ENCODE measurements at places on chromosomes 4 and X.

GRCh38 chrX:2552621-2553201 is 51.9 kb upstream of the DHRSX start:
- no peak for DNase-seq

GRCh38 chrX:27445438-27445837 is 17.7 kb downstream of the PPP4R3C start:
- DNase-seq, result no peak

DNA sequence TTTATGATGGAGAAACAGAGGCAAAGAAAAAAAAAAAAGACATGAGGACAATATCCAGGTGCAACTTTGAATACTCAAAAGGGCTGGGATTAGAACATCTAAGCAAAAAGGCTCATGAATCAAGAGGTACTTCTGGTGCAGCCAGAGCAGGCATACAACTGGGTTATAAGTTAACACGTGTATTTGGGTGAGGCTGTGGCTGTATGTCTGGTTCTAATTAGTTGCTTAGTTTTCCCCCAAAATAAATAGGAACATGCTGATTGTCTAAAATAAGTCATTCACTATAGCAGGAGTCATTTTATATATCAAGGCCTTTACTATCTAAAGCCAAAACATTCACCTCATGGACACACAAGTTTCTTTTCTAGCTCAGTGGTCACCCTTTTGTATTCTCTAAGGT is 20.2 kb downstream of the NHS start:
- no peak for DNase-seq

DNA sequence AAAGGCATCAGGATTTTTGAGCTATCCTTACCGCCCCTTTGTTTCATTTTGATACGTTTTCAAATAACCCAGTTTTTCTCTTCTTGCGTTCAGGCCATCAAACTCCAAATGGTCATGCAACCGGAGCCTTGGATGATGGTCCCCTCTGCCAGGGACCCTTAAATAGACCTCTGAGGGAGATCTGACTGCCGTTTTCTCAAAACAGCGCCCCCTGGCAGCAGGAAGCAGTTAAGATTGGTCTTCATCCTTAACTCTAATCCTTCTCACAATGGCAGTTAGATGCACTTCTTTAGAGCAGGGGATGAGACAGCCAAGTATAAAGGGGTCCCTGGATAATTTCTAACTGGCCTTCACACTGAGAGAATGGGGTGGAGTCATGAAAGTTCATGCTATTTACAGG is 525.0 kb upstream of the SPANXN1 start:
- peak; percentile 1 for DNase-seq

- no peak for DNase-seq
Measured at GRCh38 chr4:18297684-18298083, 276.1 kb upstream of the LCORL start.

GRCh38 chr4:55524844-55525571 is 21.7 kb downstream of the CLOCK start:
- DNase-seq, result no peak

DNA sequence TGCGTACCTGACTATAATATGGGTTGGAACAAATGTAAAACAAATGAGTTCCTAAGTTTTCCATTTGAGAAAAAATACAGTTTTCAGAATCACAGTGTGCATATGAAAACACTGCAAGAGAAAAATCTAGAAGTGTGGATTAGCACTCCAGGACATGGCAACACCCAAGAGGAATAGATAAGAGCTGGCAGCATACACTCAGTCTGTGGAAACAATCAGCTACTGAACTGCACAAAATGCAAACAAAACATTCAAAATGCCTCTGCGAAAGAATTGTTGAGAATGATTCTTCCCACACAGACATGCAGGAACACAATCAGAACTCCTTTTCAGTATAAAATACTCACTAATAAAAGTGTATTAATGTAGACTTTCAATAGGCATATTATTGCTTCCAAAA is 39.9 kb downstream of the ATP8A1 start:
- DNase-seq, result no peak

DNA sequence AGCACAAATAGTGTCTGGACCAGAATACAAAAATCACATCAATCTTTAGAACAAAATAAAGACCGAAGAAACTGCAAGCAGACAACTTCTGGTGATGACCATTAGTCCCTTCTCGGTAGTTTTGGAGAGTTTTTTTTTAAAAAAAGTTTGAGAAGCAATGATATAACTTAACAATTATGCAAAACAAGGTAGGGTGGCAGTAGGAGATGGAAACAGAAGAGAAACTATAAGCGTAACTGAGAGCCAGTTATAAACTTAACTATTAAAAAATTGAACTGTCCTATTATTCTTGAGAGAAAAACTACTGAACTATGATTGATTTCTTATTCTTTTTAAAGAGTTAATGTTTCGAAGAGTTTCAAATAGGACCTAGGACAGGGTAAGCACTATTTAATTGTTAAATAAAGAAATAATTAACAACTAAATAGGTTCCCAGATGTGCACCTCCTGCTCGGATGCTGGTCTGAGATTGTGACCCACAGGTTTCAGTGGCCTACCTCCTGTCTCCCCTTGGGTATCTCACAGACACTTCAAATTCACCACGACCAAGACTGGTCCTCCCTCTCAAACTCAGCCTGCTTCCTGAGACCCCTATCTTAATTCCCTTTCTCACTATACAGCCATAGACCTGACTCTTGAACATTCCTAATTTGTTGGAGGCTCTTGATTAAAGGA is 81.3 kb downstream of the LEF1 start:
- no peak for DNase-seq

GRCh38 chrX:81195259-81195658 is 6.5 kb downstream of the HMGN5 start:
- DNase-seq, result no peak

DNA sequence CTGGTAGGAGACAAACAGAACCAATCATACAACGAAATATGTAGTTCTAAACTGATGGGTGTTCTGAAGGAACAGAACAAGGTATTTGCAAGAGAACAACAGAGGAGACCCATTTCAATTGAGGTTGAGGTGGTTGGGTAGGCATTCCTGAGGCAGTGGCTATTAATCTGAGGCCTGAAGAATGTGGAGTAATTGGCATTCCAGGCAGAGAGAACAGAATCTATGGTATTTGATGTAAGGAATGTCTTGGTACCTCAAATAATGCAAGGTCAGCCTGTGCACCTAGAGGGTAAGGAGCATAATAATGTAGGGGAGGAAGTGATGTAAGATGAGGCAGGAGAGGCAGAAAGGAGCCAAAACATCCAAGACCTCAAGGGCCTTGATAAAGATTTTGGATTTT is 109.5 kb upstream of the TEX13C start:
- no peak for DNase-seq

GRCh38 chr4:67049446-67049845 is 495.9 kb downstream of the CENPC start:
- no peak for DNase-seq

DNA sequence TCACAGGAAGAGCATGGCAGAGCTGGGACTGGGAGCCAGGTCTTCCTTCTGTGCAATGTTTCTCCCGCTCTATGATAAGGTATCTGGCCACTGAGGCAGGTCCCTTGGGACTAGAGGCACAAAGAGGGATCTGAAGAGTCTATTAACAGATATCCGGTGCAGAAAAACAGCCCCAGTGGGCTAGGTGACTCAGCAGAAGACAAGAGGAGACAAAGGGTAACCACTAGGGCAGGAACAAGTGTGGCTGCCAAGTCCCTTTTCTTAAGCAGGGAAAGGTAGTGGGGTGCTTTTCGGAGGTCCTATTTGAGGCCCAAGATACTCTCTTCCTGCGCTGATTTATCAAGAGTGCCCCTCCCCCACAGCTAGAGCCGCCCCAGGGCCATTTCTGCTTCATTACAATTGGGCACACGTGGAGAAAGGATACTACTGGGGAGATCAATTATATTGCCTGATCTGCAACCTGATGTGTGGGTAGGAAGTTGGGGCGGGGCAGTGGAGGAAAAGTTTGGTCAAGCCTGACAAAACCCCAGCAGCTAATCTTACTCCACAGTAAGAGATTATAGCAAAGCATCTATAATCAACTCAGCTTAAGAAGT is at the start of gene DGAT2L6:
DGAT2L6 (plus strand) TSS at position 546 of the 596 bp plus-strand sequence. CDS start 100 bp downstream, outside the sequence.
- DNase-seq, result no peak

- DNase-seq, result no peak
Measured at GRCh38 chr4:151806511-151806927, 45.7 kb upstream of the GATB start.

GRCh38 chr4:141335166-141335565 is 114.5 kb downstream of the ZNF330 start:
- no peak for DNase-seq

DNA sequence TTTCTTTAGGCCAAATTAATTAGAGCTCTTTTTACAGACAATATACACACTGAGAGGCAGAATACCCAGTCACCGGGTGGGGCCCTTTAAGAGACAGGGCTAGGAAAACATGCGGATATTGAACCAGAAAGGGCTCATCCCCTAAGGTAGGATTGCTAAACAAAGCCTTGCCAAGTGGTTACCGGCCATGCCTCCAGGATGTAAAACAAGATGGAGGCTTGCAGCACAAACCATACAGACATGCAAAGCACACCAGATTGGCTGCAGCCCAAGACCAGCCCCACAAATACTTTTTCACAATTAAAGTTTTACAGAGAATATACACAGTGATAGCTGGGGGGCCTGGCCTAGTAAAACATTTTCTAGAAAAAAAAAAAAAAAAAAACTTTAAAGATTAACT is 210.0 kb downstream of the KLHL4 start:
- DNase-seq, result no peak

DNA sequence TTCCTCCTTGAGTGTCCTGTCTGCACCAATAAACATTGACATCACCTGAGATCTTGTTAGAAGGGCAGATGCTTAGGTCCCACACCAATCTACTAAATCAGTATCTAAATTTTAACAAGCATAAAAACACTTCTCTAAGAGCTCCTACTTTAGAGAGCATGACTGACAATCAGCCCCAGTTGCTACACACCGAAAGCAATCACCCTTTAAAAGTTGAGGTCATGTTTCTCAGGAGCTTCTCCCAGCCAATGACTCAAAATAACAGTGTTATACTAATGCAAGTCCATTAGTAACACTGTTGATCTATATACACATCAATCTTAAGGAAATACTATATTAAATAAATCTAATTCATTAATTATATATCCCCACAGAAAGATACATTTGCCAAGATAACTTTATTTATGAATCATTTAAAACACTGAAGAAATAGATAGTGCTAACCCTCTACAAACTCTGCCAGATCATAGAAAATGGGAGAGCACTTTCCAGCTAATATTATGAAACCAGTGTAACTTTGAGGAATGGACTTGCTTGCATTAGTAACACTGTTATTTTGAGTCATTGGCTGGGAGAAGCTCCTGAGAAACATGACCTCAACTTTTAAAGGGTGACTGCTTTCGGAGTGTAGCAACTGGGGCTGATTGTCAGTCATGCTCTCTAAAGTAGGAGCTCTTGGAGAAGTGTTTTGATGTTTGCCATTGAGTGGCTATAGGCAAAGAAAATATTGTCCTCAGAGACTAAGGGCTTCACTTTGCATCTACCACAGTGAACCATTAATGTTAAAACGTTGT is 109.8 kb upstream of the HDX start:
- no peak for DNase-seq

GRCh38 chr4:11618666-11619282 is 190.1 kb upstream of the HS3ST1 start:
- no peak for DNase-seq

- DNase-seq, result peak; percentile 2
Measured at GRCh38 chr4:85968945-85969819, 390.7 kb downstream of the MAPK10 start.

GRCh38 chrX:19193565-19193964 is 71.3 kb upstream of the ADGRG2 start:
- no peak for DNase-seq

DNA sequence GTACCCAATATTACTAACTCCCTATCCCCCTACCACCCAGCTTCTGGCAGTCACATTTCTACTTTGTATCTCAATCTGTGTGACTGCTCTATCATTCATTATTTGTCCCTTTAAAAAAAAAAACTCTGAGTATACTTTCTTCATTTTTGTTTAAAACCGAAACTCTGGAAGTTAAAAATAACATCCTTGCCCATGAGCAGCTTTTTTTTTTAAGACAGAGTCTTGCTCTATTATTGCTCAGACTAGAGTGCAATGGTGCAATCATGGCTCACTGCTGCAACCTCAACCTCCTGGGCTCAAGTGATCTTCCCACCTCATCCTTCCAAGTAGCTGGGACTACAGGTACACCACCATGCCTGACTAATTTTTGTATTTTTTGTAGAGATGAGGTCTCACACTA is 15.8 kb downstream of the UBE2K start:
- no peak for DNase-seq

GRCh38 chr4:152408514-152409327 is 127.2 kb downstream of the FBXW7 start:
- peak; percentile 61 for DNase-seq

GRCh38 chr4:185567381-185568376 is 32.4 kb upstream of the PDLIM3 start:
- DNase-seq, result no peak

- no peak for DNase-seq
Measured at GRCh38 chr4:159137176-159137575, 34.3 kb downstream of the RAPGEF2 start.

DNA sequence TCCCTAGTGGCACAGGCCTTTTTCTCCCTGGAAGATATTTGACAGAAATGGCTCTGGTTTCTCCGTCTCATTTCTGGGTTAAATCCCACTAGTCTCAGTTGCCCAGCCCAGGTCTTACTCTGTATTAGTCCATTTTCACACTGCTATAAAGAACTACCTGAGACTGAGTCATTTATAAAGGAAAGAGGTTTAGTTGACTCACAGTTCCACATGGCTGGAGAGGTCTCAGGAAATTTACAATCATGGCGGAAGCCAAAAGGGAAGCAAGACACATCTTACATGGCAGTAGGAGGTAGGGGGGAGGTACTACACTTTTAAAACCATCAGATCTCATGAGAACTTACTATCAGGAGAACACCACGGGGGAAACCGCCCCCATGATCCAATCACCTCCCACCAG is 81.9 kb downstream of the FHDC1 start:
- no peak for DNase-seq

GRCh38 chrX:33589316-33589715 is 378.0 kb upstream of the DMD start:
- peak; percentile 1 for DNase-seq

DNA sequence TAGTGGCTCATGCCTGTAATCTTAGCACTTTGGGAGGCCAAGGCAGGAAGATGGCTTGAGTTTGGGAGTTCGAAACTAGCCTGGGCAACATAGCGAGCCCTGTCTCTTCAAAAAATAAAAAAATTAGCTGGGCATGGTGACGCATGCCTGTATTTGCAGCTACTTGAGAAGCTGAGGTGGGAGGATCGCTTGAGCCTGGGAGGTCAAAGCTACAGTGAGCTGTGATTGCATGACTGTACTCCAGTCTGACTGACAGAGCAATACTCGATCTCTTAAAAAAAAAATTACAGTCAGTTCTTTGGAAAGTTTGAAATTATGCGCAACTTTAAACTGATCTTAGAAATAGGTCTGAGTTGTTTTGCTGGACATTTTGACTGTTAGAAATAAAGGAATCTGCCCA is 55.8 kb downstream of the DOCK11 start:
- no peak for DNase-seq

GRCh38 chr4:176546975-176547374 is 227.2 kb downstream of the SPCS3 start:
- DNase-seq, result no peak

- DNase-seq, result no peak
Measured at GRCh38 chrX:16807976-16808542, 21.8 kb downstream of the TXLNG start.

All from activated CD4-positive, alpha-beta T cell treated with anti-CD3 and anti-CD28 coated beads, Interleukin-10, Interleukin-2, amounts not matched to agents 100 ng/mL and 50 ng/mL, durations not matched to agents 16 hours and 8 hours (primary cell).